ENCODE measurements at places on chromosomes 5 and 9. TPM values are rescaled to one million over a fixed set of nuclear protein-coding genes. Genes with fewer than 3 reads are reported as not detected.

The OLFM1 gene
- total RNA-seq = 2.0 TPM

The SLC45A2 gene
- total RNA-seq = not detected

The AFAP1L1 gene
- total RNA-seq = 54.0 TPM

The KCTD16 gene
- total RNA-seq = 0.61 TPM

The ZBTB26 gene
- total RNA-seq = 2.9 TPM

The ADAMTSL2 gene
- under 0.01 TPM for total RNA-seq

The GABRB2 gene
- not detected for total RNA-seq

The FCN2 gene
- not detected for total RNA-seq

The MCTP1 gene
- 123 TPM for total RNA-seq

The GPR151 gene
- total RNA-seq = not detected

All from epithelial cell of umbilical artery (primary cell).